ENCODE measurements at places on chromosomes 3 and 15.

DNA sequence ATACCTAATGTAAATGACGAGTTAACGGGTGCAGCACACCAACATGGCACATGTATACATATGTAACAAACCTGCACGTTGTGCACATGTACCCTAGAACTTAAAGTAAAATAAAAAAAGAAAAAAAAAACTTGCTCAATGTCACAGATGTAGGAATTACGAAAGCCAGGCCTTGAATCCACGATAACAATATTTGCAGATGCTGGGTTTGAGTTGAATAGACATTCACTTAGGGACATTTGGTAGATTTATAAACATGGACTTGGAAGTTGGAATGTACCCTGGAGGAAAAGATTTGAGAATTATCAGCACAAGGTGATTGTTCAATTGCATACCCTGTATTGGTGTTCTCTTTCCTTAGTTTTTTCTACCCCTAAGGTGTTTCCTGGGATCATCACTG is 260.2 kb upstream of the PEX5L start:
- no peak for DNase-seq

DNA sequence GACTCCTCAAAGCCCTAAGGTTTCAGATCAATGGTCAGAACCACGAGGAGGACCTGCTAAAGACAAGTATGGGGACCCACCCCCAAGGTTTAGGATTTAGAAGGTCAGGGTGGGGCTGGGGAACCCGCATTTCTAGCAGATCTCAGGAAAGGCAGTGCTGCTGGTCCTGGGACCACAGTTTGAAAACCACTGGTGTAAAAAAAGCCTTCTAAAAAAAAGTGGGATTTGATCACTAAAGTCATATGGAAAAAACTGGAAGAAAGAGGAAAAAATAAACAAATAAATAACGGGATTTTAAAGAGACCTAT is 832 bp downstream of the SLC41A3 start:
- no peak for DNase-seq

DNA sequence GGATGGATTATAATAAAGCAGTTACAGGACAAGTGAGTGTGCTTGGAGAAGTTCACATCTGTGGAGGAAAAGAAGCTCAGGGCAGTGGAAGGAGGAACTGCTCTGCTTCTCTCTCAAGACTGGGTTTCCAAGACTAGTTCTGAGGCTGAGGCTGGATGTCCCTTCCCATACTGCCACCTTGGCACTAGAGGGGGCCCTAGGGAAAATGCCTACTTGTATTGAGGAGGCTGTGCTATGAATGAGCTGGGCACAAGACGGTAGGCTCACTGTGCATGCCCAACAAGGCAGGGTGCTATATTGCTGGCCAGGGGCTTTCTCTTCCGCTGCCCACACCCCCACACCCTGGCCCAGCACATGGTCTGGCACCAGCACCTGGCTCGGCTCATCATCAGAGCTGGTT is 65.2 kb downstream of the SLCO2A1 start:
- DNase-seq, result peak; percentile 29

GRCh38 chr3:111077369-111077768 is 5.8 kb downstream of the NECTIN3 start:
- DNase-seq, result no peak

GRCh38 chr15:85614059-85614458 is 180.7 kb downstream of the KLHL25 start:
- DNase-seq, result no peak

DNA sequence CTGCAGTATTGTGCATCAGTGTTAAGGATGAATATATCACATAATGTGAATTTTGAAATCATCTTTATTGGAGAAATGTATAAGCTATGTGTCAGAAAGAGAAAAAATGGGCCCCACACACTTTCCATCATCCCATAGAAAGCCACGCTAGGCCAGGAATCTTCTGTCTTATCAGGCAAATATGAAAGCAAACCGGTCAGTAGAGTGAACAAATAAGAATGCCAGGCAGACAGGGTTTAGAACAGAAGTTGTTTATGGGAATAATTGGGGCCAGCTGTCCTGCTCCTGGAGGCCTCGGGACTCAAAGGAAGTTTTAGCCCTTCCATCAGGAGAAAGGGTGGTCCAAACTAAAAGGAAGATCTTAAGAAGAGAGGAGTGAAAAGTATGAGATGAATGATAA is 39.5 kb downstream of the ZNF280D start:
- DNase-seq, result no peak

DNA sequence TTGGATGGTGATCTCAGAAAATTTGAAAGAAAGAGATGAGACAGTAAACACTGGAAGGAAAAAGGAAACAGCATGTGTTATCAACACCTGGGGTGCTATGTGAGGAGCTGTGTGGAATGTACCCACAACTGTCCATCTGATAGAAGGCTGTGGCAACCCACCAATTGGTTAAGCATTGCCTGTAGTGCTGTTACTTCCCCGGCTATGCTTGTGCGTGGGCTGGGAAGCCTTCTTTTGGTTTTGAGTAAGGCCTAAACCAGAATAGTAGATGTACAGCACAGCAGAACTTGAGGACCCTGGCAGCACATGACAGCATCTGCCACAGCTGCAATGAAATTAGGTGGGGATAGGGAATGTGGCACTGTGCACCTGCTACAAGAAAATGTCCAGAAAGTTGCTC is 184.5 kb downstream of the FHIT start:
- no peak for DNase-seq

GRCh38 chr3:178246004-178246403 is 290.2 kb upstream of the KCNMB2 start:
- DNase-seq, result no peak

- no peak for DNase-seq
Observed at GRCh38 chr3:99319450-99319849, 318.9 kb upstream of the COL8A1 start.

DNA sequence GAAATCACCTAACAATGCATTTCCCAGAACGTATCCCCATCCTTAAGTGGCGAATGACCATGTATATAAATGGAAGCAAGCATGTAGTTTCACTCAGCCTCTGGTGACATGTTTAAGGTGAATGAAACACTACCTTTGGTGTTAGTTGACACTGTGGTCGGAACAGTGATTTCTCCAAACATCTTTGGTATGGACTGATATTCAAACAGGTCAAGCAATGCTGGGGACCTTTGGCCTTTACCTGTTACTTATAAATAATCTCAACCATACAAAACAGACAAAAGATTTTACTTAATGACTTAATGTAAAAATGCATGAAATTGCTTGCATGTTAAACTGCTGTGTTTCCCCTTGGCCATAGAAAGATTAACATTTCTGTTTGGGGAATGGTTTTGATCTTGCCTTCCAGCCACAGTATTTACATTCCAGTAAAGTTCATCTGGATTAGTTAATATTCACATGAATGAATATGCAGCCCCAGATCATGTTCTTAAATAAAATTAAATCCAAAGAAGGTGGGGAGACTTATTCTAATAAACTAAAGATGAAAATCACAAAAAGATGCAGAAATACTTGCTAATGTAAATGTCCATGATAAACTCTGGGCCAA is 74.4 kb upstream of the HES1 start:
- no peak for DNase-seq

DNA sequence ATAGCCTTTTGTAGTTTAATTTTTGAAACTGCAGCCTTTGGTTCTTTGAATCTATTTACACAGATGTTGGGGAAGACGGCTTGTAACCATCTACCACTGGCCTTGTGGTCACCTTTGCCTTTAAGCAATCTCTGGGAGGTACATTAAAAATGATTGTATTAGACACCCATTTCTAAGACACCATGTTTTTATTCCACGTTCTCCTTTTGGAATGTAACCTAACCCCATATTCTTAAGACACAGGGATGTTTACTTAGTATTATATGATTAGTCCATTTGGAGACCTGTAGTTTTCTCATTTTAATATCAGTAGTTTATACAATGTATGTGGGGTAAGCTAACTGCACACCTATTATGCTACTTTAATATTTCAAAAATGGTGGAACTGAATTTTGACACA is 175.1 kb upstream of the PLSCR5 start:
- no peak for DNase-seq

DNA sequence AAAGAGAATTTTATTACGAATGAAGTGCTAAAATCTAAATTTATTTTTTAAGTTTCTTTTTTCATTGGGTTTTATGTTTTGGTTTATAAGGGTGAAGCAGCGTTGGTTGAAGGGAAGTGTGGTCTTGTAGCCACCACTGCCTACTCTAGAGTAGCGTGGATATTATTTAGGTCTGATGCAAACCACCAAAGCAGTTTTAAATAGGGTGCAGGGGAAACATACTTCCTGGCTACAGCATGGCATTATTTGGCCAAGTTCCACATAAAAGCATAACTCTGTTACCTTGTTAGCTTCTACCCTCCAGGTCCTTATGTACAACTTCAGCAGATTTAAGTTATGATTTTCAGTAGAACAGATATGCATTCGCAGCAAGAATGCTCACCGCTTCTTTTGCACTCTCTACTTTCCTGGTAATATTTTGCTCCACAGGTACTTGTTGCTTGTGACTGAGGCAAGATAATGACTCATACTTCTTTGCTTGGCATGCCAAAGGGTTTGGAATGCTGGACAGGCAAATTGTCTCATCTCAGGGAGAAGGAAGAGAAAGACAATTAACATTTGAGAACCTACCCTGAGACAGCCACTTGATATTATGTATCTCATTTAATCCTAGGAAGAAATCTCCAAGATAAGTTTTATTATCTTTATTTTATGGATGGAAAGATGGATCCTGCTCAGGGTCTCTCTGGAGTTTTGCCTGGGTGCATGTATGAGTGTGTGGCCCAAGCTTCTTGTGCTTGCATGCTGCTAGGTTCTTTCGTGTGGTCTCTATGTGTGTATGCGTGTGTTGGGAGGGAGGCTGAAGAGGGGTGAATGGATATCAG is 5.4 kb downstream of the TGFBR2 start:
- peak; percentile 40 for DNase-seq

GRCh38 chr3:143786219-143787191 is 61.8 kb downstream of the SLC9A9 start:
- DNase-seq, result no peak

DNA sequence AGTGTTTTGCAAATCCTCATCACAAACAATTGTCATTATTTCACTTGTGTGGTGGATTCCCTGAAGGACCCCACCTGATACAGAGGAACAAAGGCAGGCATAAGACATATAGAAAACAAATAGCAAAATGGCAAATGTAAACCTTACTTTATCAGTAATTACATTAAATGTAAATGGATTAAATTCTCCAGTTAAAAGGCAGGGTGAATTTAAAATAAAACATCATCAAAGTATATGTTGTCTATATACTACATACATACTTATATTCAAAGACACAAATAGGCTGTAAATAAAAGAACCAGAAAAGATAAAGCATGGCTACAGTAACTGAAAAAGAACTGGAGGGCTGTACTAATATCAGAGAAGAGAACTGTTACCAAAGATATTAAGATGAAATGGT is 117.3 kb downstream of the RFX7 start:
- no peak for DNase-seq

DNA sequence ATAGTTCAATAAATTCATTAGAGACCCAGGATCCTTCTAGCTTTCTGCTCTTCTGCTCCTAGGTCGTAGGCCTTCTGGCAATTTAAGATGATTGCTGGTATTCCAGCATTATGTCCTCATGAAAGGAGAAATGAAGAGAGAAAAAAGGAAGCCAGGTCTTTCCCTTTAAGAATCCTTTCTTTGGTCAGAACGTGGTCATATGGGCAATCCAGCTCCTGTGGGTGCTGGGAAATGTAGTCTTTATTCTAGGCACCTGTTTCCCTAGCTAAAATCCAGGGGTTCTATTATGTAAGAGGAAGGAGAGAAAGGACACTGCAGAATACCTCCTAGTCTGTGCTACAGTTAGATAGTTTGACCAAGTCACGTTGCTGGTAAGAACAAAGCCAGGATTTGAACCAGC is 35.5 kb upstream of the NR1I2 start:
- no peak for DNase-seq

- DNase-seq, result no peak
Observed at GRCh38 chr15:50810128-50810527, 44.6 kb upstream of the SPPL2A start.

- DNase-seq, result no peak
Observed at GRCh38 chr3:178663201-178663934, 127.1 kb downstream of the KCNMB2 start.

DNA sequence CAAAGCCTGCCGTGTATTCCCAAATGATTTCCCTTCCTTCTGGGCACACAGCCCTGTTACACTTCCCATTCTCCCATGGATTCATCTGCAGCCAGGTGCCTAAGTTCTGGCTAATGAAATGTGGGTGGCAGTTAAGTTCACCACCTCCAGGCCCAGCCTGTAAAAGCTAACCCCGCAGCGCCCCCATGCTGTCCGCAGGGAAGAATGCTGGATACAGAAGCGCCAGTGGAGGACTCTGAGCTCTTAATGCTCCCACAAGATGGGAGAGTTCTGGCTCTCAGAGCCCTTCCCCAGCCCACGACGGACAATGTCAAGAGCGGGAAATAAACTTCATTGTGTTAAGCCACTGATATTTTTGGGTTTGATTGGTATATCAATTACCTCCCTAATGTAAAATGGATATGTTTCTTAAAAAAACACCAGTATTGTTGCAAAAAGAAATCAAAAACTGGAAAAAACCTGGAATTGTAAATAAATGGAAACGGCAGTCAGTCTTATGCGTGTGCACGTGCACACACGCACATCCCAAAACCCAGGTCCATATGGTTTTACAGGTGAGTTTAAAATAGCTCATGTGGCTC is 37.7 kb upstream of the FGD5 start:
- peak; percentile 60 for DNase-seq

GRCh38 chr3:143737065-143737464 is 111.2 kb downstream of the SLC9A9 start:
- no peak for DNase-seq

GRCh38 chr3:168624195-168624594 is 528.5 kb upstream of the GOLIM4 start:
- no peak for DNase-seq

DNA sequence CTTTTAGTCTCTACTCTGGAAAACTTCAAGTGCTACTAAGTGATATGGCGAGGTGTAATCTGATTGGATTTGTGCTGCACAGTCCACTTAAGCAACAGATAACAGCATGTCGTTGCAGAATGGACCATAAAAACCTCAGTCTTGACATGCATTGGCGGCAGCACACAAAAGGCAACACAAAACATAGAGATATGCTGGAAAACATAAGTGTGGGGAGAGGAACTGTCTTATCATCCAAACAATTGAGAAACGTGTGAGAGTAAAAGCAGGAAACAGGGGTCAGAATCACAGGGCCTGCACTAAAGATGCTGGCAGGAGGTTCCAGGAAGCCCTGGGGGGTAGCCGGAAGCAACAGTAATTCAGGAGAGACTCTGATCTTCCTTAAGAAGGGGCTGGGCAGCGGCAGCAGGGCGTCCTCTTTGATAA is 82.1 kb downstream of the CGNL1 start:
- no peak for DNase-seq

- DNase-seq, result no peak
Observed at GRCh38 chr3:160331127-160331937, 67.7 kb downstream of the IFT80 start.

- DNase-seq, result no peak
Observed at GRCh38 chr3:75631541-75631940, 32.6 kb upstream of the FRG2C start.

DNA sequence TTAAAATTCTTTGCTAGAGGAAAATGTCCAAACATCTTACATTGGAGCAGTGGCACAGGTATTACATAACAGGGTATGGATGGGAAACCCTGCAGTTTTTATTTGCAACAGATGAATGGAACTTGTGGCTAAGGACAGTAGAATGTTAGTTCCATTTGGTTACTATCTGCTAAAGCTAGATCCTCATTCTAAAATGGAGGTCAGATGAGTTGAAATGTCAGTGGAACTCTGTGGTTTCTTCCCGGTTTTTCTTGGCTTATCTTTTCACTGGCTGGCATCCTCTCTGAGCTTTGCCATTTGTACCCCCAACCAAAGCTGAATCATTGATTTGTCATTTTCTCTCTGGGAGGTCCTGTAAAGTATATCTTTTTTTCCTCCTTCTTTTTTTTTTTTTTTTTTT is 68.9 kb downstream of the ARMC8 start:
- DNase-seq, result no peak

- DNase-seq, result no peak
Observed at GRCh38 chr15:63211549-63211948, 22.1 kb downstream of the RAB8B start.

Measured in H54 (cell line).